Bladder microvascular endothelial cell (primary cell): ENCODE measurements at places on chromosomes 5 and 9. TPM values are rescaled to one million over a fixed set of nuclear protein-coding genes. Genes with fewer than 3 reads are reported as not detected.

Gene MSANTD3
- total RNA-seq: 37.6 and 54.6 TPM in 2 replicates

Gene TMEM215
- not detected in 2 replicates for total RNA-seq

Gene CCDC192
- not detected in 2 replicates for total RNA-seq

Gene SLC46A2
- not detected in 2 replicates for total RNA-seq

Gene ENTPD8
- total RNA-seq: 0.06 and 0.16 TPM in 2 replicates

Gene TMEM250
- total RNA-seq: 40.6 and 48.5 TPM in 2 replicates

Gene DBH
- not detected in 2 replicates for total RNA-seq

Gene TUBB4B
- 196 and 202 TPM in 2 replicates for total RNA-seq

Gene WHRN
- total RNA-seq: under 0.01 and 0.19 TPM in 2 replicates

Gene MYMK
- not detected in 2 replicates for total RNA-seq

Gene PCDHGA4
- total RNA-seq: 1.3 and 6.1 TPM in 2 replicates

Gene ZNF618
- total RNA-seq: 6.2 and 23.3 TPM in 2 replicates

Gene QRFP
- total RNA-seq: not detected in 2 replicates

Gene TMEM232
- 0.32 and 0.63 TPM in 2 replicates for total RNA-seq

Gene TMC1
- total RNA-seq: 1.3 and 2.4 TPM in 2 replicates

Gene TXNDC8
- total RNA-seq: not detected in 2 replicates

Gene WDR38
- total RNA-seq: not detected in 2 replicates

Gene PCDHGB6
- total RNA-seq: 1.6 and 3.9 TPM in 2 replicates

Gene TMOD1
- 1.5 and 7.9 TPM in 2 replicates for total RNA-seq

Gene TCERG1
- 22.3 and 45.3 TPM in 2 replicates for total RNA-seq

Gene ADAMTSL2
- under 0.01 TPM in 2 replicates for total RNA-seq

Gene RNF183
- total RNA-seq: not detected in 2 replicates

Gene CCL28
- 0.81 and 2.0 TPM in 2 replicates for total RNA-seq

Gene MED7
- 5.0 and 6.2 TPM in 2 replicates for total RNA-seq

Gene KIF12
- 0.06 TPM in 1 of 2 replicates, not detected in the other for total RNA-seq

Gene OMD
- 0.06 TPM in 1 of 2 replicates, not detected in the other for total RNA-seq

Gene PAPPA
- total RNA-seq: 0.32 and 2.1 TPM in 2 replicates

Gene SARDH
- total RNA-seq: 0.16 and 0.19 TPM in 2 replicates

Gene ASS1
- 6.5 and 42.4 TPM in 2 replicates for total RNA-seq

Gene TUSC1
- 5.9 and 6.8 TPM in 2 replicates for total RNA-seq

Gene TCF7
- total RNA-seq: 0.16 and 0.31 TPM in 2 replicates

Gene TRAF1
- total RNA-seq: 1.6 and 17.9 TPM in 2 replicates

Gene IRX1
- total RNA-seq: not detected in 2 replicates

Gene NDST1
- total RNA-seq: 33.5 and 57.0 TPM in 2 replicates

Gene PCDHB13
- total RNA-seq: 0.32 and 3.3 TPM in 2 replicates

Gene FAM221B
- total RNA-seq: not detected in 2 replicates

Gene ADAMTSL1
- 11.5 and 19.6 TPM in 2 replicates for total RNA-seq

Gene FCN1
- total RNA-seq: not detected in 2 replicates

Gene GABRG2
- total RNA-seq: not detected in 2 replicates

Gene CEL
- total RNA-seq: under 0.01 and 0.44 TPM in 2 replicates

Gene FOXD4
- under 0.01 and 0.25 TPM in 2 replicates for total RNA-seq

Gene ROR2
- under 0.01 TPM in 1 of 2 replicates, not detected in the other for total RNA-seq
